Osteocyte (in vitro differentiated cells): ENCODE measurements at places on chromosomes 7 and 10.

GRCh38 chr10:97768322-97769315 lies 3.2 kb downstream of the SFRP5 start:
- no peak for DNase-seq

GRCh38 chr7:30475580-30475979 lies 3.0 kb downstream of the NOD1 start:
- peak; percentile 36 for DNase-seq

- no peak for DNase-seq
Observed at GRCh38 chr7:84950836-84951235, 236.0 kb downstream of the SEMA3D start.

DNA sequence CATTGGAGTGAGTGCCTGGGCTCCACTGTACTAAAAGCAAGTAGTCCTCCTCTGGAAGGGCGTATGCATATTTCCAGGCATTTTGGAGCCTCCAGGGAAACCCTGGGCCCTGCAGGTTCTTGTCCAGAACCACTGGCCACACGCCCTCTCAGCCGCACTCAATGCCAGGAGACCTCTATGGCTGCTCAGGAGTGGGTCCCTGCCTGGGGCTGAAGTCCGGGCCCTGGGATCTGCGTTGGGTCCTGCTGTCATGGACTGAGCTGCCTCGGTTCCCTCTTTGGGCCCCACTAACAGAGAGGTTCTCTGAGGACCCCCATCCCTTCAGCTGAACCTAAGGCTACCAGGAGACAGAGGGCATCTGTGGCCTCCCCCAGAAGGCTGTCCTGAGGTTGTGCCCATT lies 58.3 kb downstream of the GRK5 start:
- no peak for DNase-seq

DNA sequence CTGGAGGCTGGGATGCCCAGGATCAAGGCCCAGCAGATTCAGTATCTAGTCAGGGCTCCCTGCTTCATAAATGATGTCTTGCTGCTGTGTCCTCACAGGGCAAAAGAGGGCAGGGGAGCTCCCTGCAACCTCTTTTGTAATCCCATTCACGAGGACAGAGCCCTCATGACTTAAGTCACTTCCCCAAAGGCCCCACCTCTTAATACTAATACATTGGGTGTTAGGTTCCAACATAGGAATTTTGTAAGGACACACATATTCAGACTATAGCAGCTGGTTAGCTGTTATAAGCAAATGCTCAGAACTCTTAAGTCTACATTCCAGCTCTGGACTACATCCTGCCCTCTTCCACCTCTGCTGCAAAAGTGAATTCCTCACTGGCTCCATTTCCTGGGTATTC lies 63.0 kb downstream of the VOPP1 start:
- no peak for DNase-seq

DNA sequence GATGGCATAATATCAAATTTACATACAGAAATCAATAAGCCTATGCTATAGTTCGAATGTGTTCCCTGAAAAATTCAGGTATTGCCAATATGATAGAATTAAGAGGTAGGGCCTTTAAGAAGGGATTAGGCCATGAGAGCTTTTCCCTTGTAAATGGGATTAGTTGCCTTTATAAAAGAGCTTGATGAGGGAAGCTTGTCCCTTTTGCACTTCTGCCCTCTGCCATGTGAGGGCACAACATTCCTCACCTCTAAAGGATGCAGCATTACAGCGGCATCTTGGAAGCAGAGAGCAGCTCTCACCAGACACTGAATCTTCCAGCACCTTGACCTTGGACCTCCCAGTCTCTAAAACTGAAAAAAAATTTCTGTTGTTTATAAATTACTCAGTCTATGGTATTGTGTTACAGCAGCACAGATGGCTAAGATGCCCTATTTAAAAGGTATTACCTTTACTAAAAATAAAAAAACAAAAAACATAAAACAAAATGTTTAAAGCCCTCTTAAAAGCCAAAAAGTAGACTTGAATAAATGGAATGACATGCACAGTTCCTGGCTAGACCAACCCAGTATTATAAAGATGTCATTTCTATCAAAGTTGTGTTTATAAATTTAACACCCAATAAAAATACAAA lies 909.6 kb downstream of the REEP3 start:
- DNase-seq: no peak

DNA sequence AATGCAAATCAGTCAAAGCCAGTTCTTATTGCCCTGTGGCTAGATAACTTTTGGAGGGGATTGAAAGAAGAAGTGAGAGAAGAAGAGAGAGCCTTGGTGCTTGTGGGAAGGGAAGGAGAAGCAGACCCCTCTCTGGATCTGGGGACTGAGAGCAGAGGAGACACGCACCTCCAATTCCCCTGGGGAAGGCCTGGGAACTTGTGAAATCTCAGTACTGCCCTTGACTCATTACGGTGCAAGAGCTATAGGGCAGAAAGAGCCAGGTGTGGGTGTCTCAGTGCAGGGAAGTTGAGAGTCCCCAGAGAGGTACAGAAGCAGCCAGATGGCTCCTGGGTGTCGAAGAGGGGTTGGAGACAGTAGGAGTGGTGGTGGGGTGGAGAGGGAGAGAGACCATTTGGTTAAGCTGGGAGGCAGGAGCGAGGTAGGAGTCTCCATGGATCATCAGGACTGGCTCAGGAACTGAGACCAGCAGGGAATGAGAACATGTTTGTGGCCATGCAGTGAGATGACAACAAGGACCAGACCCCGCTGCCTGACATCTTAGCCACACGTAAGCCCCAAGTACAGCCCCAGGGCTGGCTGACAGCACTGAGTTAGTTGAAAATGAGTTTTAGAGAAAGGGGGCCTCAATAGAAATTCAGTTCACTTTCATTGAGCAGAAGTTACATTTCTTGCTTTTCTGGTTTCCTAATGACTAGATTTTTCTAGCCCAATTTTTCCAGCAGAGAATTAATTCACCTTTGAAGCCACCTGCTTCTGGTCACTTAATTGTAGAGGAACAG lies 238.2 kb downstream of the BUB3 start:
- DNase-seq: no peak

DNA sequence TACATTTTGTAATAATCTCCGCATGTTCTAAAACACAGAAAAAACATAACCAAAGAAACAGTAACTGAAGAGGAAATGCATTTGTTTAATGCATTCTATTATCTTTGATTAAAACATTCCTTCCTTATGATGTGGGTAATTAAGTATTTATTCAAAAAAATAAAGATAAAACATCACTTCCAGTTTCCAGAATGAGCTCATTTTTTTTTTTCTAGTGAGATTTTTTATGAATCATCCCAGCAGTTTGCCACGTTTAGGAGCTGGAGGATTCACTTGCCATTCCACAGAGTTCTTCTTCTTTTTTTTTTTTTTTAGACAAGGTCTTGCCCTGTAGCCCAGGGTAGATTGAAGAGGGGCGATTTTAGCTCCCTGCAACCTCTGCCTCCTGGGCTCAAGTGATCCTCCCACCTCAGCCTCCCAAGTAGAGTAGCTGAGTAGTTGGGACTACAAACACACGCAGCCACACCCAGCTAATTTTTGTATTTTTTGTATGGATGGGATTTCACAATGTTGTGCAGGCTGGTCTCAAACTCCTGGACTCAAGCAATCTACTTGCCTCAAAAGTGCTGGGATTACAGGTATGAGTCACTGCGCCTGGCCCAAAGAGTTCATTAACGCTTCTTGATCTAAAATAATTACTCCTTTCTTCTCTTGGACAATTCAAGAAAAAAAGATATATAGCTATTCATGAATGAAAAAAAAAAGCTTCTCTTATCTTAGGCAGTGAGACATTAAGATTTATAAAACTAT lies 177.3 kb downstream of the DKK1 start:
- DNase-seq: no peak

- no peak for DNase-seq
Observed at GRCh38 chr10:19663344-19663743, 152.9 kb upstream of the PLXDC2 start.

GRCh38 chr7:5429857-5430611 lies 6.4 kb upstream of the TNRC18 start:
- no peak for DNase-seq

DNA sequence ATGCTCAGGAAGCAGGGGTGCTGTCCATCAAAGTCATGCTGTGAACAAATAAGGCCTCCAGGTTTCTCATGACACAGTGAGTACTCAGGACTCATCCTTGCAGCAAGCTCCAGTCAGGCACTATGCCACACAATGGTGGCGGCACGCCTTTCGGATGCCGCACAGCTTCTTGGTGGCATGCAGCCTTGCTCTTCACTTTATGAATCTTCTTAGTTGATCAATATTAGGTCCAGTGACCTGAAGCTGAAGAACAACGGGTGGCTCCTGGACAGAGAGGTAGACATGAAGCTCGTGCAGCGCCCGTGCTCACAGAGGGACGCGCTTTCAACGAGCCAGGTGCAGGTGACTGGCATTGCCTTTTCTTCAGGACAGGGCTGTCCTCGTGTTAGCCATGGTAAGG lies 653.0 kb upstream of the MGMT start:
- peak; percentile 59 for DNase-seq

GRCh38 chr7:22318376-22318775 lies 38.6 kb downstream of the RAPGEF5 start:
- DNase-seq: no peak

- DNase-seq: no peak
Observed at GRCh38 chr10:50447691-50448090, 176.1 kb downstream of the SGMS1 start.

DNA sequence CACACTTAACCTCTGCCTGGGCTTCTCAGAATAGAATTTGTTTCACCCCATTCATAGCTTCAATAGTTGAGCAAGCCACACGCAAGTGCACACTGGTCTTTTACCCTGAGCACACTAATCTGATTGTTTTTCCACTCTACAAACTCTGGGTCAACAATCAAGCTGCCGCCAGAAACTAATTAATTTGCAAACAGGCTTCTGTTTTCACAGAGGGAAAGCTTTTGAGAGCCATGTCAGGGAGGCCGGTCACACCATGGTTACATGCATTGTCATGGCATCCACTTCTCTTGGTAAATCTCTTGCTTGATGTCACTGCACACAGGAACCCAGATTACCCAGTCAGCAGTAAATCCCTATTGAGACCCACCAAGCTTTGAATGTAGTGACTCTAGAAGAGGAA lies 154.2 kb downstream of the SEMA3A start:
- DNase-seq: no peak

GRCh38 chr10:90917238-90917967 lies 3.5 kb downstream of the ANKRD1 start:
- no peak for DNase-seq

GRCh38 chr7:74365322-74366022 lies 76.3 kb downstream of the CLIP2 start:
- DNase-seq: no peak

DNA sequence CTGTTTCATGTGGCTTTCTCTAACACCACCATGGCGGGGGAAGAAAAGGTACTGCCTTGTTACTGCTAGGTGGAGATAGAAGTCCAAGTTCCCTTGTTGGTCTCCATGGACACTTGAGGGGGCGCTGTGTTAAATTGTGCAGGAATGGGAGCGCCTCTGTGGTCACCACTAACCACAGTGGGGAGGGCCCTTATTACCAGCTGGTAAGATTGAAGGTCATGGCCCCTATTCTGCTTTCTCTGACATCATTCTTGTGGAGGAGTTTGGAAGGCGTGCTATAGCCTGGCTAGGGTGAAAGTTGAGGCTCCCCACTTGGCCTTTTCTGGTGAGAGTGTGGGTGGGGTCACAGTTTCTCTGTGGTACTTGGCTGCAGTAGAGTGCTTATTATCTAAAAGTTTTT lies 14.9 kb upstream of the MXI1 start:
- peak; percentile 49 for DNase-seq

GRCh38 chr7:152336754-152337368 lies 98.9 kb downstream of the KMT2C start:
- no peak for DNase-seq

DNA sequence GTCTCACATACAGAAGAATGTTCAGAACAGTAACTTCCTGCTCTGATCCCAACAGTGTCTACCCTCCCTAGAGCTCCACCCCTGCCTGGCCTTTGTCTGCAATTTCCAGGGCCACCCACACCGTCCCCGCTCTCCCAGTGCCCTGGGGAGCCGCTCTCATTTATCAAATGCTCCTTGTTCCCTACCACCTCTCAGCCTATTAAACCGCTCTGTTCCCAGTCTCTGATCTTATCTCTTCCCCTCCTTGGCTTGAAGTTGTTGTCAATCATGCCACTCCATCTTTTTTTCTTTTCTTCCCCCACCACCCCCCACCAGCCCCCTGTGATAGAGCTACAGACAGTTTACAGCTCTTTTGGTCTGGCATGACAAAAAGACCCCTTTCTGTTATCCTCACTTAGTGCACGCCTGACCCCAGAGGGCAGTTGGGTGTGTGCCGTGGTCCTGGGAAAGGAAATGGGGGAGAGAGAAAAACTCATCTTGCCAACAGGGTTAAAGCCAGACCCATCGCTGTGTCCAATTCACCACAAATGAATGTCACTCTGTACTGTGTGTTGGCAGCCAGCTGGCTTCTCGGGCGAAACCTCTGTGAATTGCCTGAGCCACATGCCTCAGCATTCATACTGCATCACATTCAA lies 28.8 kb upstream of the HECTD2 start:
- DNase-seq: no peak

DNA sequence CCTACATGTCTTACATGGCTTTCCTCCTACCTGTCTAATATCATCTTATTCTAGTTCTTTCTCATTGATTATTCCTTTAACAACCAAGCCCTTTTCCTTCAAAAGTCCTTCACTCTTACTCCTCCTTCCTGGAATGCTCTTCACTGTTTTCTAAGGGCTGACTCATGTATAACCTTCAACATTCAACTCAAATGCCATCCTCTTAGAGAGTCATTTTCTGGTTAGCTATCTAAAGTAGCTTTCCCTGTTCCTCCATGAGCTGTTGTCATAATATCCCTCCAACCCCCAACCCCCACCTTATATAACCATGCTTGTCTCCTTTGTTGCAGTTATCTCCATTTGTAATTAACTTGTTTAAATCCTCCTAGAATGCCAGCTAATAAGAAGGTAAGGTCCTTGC lies 286.8 kb downstream of the ADK start:
- DNase-seq: no peak

- DNase-seq: no peak
Observed at GRCh38 chr10:43013065-43013464, 63.8 kb upstream of the RET start.

GRCh38 chr10:24457661-24458318 lies 248.9 kb downstream of the KIAA1217 start:
- peak; percentile 86 for DNase-seq

DNA sequence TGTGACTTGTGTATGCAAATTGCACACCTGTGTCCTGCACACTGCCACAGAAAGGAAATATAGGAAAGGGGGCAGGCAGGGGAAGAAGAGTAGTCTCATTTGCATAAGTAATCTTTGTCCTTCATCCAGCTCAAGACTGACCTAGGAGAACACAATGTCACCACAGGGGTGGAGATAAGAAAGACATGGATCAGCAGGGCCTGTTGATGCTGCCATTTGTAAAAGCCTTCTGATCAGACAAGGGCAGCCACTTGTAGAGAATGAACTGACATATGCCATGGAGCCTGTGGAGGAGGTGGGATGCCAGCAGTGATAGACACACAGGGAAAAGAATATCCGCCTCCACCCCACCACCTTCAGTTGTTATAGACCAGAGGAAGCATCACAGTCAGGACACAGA lies 528.9 kb downstream of the HTR7 start:
- DNase-seq: no peak

- DNase-seq: no peak
Observed at GRCh38 chr10:132816718-132817117, 30.8 kb upstream of the NKX6-2 start.
